ENCODE measurements at places on chromosomes 12 and 14.

GRCh38 chr14:56751471-56751870 lies 58.8 kb downstream of the OTX2 start:
- DNase-seq: no peak

DNA sequence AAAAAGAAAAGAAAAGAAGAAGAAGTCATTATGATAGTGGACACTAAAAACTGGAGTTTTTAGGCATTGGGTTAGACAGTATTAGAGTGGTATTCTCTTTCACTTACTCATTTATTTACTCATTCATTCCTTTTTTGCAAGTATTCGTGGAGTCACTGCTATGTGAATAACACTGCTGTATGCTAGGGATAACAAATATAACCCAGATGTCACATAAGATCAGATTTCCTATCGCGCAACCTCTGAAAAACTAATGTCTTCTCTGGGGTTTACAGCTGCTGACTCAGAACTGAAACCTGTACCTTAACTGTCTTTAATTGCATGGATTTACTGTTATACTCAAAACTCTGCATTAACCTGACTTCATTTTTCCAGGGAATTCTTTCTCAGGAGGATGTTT lies 353.7 kb downstream of the LRIG3 start:
- DNase-seq: no peak

DNA sequence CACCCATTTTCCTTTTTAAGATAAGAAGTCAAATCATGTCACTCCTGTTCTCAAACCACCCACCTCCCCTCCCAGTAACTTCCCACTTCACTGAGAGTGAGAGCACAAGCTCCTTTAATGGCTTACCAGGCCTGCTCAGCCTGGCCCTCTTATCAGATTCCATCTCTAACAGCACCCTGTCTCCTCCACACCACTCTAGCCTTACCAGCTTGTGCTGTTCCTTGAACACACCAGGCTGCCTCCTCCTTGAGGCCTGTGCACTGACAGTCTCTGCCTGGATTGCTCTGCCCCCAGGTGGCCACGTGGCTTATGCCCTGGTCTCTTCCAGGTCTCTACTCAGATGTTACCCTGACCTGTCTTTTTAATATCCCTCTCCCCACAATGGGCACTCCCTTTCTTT lies 40.1 kb upstream of the EVL start:
- no peak for DNase-seq

DNA sequence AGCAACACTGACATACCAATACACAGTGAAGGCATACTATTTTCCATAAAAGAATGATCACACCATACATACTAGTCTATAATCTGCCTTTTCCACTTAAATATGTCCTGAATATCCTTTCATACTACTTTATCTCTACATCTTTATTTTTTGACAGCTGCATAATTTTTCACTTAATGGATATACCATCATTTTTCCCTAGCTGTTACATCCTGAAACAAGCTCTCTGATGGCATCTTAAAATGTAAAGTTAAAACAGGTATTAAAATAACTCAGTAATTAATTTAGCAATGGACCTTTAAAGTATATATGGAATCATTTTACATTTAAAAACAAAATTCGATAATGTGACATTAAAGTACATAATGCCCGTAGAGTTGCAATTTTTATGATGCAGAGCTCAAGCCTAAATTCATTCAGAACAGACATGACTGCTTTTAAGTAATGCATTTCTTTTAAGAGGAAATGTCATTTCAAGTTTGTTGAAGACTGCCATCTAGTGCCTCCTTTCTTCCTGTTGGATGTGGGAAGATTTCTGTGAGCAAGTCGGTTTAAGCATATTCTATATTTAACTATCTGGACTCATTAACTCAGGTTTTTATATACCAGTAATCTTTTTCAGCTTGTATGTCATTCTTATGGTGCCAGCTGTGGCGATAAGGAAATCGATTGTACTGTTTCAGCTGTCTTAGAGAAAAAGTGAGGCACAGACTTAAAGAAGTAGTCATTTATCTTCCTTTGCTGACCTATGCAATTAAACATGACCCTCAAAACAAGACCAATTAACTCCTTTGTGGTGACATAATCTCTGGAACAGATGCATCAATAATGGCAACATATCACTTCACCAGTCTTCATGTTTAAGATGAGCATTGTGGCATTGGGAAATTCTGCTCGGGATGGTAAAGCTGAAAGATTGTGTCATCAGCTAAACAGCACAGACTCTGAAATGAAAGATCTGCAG lies 20.3 kb downstream of the PRICKLE1 start:
- DNase-seq: peak; percentile 41

- DNase-seq: no peak
Measured at GRCh38 chr14:94561656-94562010, 391 bp downstream of the SERPINA4 start.
